ENCODE measurements at places on chromosomes 2 and 18.

DNA sequence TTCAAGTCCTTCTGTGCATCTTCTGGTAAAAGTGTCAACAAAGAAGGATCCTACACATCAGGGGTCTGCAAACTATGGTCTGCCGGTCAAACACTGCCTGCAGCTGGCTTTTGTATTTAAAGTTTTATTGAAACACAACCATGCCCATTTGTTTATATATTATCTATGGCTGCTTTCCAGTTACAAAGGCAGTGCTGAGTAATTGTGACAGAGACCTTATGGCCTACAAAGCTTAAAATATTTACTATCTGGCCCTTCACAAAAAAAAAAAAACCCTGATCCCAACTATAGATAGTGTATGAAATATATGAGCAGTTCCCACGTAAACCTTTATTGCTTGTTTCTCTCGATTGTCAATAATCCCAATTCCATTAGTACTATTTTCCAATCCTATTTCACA lies 101.4 kb downstream of the RBMS1 start:
- no peak for DNase-seq

GRCh38 chr2:85972355-85972754 lies 83.6 kb upstream of the ST3GAL5 start:
- DNase-seq: no peak

GRCh38 chr18:48943736-48944527 lies 6.8 kb downstream of the SMAD7 start:
- DNase-seq: no peak

- no peak for DNase-seq
Measured at GRCh38 chr18:12552879-12553242, 105.0 kb downstream of the SPIRE1 start.

GRCh38 chr2:1020206-1020605 lies 69.6 kb downstream of the SNTG2 start:
- DNase-seq: peak; percentile 28

- no peak for DNase-seq
Measured at GRCh38 chr2:102780467-102780866, 18.6 kb downstream of the TMEM182 start.

GRCh38 chr2:28447943-28448792 lies 47.7 kb upstream of the PLB1 start:
- peak; percentile 89 for DNase-seq

GRCh38 chr2:139477618-139478017 lies 697.4 kb upstream of the NXPH2 start:
- no peak for DNase-seq

- DNase-seq: peak; percentile 57
Measured at GRCh38 chr2:108534584-108535356, 500 bp downstream of the LIMS1 start.

- DNase-seq: no peak
Measured at GRCh38 chr2:10159581-10160131, 37.1 kb downstream of the RRM2 start.

All from cardiac muscle cell (in vitro differentiated cells and primary cell).